ENCODE measurements at places on chromosomes 4 and X.

- no peak for DNase-seq
These were observed 24.9 kb downstream of the RGS12 start for GRCh38 chr4:3317656-3318211.

DNA sequence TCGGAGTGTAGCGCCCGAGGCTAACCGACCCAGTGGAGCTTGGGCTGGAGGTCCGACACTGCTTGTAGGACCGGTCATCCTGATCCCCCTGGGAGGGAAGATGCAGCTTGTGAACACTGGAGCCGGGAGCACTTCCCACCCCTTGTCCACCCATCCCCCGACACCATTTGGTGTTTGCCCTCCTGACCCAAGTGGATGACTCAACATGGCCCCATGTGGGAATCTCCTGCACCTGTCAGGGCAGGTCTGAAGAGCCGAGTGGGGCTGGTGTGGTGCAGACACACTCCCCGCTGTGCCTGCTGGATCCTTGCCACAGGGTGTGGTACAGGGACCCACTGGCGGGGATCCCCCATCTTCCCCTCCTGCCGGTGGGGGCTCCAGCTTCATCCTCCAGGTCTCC is 90.0 kb upstream of the AFAP1 start:
- DNase-seq, result no peak

DNA sequence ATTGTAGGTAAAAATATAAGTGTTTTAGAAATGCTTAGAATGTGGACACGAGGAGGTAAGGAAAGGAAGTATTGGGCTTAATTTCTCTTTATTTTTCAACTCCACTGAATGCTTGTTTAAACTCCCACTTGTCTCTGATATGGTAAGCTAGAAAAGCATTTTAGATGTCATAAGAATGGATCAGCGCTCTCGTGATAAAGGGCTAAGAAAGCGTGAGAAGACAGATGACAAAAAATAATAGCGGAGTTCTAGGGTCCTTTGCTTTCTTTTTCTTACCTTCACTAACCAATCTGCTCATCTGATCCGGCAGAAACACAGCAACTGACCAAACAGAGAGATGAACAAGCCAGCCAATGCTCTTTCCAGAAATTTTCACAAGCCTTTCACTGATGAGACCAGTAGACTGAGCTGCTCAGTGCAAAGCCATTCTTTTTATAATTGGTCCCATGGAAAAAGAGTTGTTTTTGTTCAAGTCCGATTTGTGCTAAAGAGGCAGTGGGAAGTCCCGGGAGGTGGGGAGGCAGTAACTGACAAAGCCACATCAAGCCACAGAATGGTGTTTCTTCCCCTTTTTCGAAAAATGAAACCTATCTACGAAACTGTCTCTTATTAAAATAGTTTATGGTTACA is at the start of gene TASL:
Gene TASL, minus strand, starts transcription at position 405 of the 630 bp plus-strand sequence. CDS start 17,411 bp downstream, outside the sequence.
- no peak for DNase-seq

GRCh38 chr4:44016570-44017421 is 431.8 kb downstream of the KCTD8 start:
- no peak for DNase-seq

DNA sequence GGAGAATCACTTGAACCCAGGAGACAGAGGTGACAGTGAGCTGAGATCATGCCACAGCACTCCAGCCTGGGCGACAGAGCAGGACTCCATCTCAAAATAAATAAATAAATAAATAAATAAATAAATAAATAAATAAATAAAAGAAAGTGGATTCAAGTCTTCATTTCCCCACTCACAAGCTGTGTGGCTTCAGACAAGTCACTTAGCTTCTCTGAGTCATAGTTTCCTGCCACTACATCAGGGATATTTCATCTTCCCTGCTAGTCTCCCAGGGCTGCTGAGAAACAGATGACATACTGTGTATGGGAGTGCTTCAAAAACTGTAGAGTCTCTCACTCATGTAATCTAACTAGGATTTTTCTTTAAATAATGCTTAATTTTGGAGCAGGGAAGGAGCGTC is 37.2 kb downstream of the TBC1D9 start:
- DNase-seq, result no peak

DNA sequence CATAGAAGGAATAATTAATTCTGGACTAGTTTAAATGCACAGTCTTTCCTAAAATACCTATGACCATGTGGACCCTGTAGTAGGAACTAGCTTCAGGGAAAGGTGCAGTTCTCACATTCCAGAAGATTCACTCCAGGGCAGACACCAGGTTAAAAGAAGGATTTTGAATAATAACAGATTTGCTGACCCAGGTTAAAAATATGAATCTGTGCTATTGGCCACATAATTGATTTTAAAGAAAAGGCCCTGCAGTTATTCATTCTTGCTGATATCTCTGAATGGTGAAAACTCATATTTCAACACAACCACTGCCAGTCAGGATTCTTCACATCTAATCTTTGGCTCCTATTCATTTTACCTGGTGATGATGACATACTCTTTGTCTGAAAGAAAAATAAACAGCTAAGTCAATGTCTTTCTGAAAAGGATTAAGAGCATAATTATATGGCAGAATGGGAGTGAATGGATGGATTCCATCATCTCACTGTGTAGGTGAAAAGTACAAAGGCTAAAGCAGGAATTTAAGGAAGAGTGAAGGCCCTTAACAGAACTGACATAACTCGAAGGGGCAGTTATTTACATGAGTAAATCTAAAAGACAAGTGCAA is 432.8 kb downstream of the PDGFC start:
- no peak for DNase-seq

DNA sequence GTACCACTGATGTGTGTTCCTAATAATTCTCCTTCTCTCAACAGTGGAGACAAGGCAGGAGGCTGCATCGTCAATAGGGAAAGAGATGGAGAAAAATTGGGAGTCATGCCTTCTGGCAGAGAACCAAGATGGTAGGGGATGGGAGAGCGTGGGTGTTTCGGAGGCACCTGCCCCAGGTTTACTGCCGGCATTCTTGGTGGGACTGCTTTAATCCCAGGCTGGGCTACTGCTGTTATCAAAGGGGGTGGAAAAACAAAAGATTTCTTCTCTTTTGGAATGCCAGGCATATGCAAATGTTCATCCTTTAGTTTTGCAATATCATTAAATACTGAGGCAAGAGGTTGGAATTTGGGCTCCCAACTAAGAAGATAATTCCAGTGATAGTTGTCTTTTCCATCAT is 257.0 kb downstream of the DCHS2 start:
- DNase-seq, result no peak

DNA sequence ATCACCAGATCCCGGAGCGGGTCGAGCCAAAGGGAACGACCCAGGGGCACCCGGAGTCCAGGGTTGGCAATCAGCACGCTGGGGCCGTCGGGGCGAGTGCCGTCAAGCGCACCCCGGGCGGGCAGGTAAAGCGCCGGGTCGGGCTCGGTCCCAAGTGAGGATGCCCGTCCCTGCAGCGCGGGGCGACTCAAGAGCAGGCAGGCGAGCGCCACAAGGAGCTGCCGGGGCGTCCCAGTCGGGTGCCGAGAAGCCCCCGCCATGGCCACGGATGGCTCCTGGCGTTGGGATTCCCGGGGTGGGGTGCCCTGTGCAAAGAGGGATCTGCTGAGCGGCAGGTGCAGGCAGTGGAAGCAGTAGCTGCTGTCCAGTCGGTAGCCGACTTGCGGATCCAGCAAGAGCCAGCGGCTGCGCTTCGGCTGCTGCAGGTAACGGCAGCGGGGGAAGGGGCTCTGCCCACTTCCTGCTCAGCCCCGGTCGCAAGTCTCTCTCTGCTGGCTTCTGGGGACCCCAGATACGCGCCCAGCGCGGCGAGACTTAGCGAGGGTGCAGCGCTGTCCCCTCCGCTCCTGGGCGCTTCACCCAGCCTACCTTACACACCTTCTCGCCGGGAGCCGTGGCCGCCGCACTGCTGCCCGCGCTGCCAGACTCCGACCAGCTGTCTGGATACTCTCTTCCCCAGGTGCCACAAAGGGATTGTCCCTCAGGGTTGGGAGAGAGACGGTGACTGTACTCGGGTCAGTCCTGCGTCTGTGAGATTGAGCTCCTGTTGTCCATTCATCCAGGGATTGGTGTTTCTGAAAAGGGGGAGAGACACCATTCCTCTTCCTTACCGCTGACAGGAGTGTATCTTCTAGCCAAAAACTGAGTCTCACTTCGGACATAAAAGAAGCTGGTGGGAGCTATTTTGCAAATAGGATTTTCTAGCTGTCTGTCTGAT is at the start of gene FREM3:
Gene FREM3, minus strand, starts transcription at position 260 of the 937 bp plus-strand sequence. Its CDS starts 0 bp downstream, at position 260.
- no peak for DNase-seq

DNA sequence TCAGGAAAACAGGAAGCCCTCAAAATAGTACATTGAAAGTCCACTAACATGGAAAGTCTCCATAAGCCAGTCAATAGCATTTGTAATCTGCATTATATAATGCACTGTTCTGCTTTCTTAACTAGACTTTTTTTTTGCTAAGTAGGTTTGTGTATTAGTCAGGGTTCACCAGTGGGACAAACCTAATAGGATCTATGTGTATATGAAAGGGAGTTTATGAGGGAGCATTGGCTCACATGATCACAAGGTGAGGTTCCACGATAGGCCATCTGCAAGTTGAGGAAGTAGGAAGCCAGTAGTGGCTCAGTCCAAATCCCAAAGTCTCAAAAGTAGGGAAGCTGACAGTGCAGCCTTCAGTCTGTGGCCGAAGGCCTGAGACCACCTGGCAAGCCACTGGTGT is 116.0 kb downstream of the MXRA5 start:
- DNase-seq, result no peak

GRCh38 chrX:15376956-15377355 is 7.3 kb downstream of the VEGFD start:
- no peak for DNase-seq

DNA sequence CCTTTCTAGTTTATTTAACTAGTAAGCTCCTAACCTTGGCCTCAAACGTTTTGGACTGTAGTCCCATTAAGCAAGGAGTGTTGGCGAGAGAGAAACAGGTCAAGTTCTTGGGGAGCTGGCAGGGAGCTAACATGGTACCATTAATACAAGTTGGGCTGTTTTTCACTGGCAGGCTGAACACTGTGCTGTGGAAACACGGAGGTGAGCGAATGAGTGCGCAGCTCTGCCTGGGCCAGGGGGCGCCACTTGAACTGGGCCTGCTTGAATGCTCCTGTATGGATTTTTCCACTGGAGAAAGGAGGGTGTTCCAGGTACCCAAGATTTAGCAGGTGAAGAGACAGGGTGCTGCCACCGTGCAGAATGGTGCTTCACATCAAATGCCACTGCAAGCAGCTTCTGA is 7.4 kb upstream of the SMS start:
- no peak for DNase-seq

DNA sequence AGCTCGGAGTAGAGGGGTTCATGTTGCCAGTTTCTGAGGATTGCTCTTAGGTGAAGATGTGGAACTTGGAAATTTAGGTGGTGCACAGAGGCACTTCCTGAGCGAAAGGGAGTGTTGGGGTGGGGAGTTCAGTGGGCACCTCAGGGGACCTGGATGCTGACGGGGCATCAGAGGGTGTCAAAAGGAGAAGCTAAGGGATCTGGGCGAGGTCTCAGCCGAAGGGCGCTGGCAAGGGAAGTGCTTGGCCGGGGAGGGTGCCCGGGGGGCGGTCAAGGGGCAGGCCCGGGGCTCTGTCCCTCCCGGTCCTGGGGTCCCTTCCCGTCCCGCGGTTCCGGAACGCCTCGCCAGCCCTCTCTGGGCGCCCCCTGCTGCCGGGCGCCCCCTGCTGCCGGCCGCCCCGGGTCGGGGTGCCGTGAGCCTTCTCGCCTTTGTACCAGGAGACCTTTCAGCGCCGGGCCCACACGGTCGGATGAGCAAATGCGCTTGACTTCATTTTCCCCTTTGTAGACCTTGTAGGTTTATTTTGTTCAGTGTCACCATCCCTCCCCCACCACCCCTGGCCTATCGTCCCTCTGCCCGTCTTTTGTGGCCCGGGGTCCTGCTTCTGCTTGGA is 3.0 kb upstream of the PHOX2B start:
- DNase-seq, result no peak

All from activated CD8-positive, alpha-beta memory T cell treated with anti-CD3 and anti-CD28 coated beads for 4 hours (primary cell).